HFFc6 (cell line): ENCODE measurements at places on chromosomes 3 and 15.
A peak's percentile ranks its signal among the peaks of the same experiment; 100 is the strongest.

- DNase-seq, result no peak
Observed at GRCh38 chr3:79063624-79064023, 704.2 kb downstream of the ROBO1 start.

DNA sequence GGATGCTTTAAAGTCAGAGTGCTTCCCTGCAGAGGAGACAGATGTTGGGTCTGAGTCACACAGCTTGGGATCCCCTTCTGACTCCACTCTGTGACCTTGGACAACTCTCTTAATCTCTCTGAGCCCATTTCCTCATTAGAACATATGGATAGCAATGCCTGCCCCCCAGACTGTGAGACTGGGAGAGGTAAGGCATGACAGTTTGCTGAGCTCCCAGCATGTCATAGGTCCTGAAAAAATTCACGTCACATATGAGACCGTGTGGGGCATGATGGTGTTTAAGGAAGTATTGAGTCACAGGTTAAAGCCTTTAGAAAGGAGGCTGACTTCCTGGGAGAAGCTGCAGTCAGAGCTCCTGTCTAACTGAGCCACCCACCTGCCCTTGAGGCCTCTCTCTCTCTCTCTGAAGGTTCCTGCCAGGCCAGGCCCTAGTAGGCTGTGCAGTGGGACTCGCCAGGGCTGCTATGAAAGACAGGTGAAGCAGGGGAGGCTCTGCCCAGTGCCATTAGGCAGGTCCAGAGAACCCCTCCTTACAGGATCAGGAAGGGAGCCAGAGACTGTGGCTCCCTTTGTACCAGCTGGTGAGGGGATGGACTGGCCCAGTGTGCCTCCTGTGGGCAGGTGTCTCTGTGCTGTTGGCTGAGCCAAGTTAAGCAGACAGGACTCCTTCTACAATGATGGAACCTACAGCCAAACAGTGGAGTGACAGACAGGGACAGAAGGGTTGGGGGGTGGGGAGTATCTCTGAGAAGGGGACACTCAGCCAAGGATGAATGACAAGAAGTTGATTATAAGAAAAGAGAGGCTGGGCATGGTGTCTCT lies 19.5 kb upstream of the DOCK3 start:
- DNase-seq, result peak; percentile 16

GRCh38 chr15:26891448-26892181 lies 24.8 kb downstream of the GABRA5 start:
- peak; percentile 4 for DNase-seq

- no peak for DNase-seq
Observed at GRCh38 chr3:47577583-47578118, 1.0 kb downstream of the CSPG5 start.

DNA sequence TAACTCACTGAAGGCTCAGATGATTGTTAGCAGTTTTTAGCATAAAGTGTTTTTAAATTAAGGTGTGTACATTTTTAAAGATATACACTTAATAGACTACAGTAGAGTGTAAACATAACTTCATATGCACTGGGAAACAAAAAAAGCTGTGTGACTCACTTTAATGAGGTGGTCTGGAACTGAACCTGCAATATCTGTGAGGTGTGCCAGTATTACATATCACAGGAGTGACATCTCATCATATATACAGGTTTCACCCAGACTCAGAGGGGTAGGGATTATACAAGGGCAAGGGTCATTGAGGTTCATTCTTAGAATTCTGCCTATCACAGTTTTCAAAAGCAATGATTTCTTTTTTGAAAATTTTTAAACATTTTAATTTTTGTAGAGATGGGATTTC lies 7.3 kb upstream of the SNRK start:
- no peak for DNase-seq

DNA sequence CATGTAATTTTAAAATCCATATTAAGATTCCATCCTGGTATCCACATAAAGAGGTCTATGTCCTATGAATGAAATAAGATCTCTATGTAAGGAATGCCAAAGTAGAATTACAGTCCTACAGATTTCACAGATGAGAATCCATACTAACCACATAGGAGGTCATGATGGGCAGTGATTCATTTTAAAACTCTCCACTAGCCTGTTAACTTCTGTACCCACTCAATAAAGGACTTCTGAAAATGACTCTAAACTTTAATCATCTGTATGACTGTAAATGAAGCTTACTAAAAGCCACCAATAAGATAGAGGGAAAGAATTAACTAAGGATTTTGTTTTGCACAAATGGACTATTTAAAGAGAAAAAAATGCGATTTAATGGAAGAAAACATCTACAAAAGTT lies 28.7 kb downstream of the MORC1 start:
- no peak for DNase-seq

- no peak for DNase-seq
Observed at GRCh38 chr3:174540116-174540908, 318.8 kb upstream of the NAALADL2 start.

GRCh38 chr3:52025453-52025852 lies 29.8 kb upstream of the RPL29 start:
- no peak for DNase-seq
